Stimulated activated CD8-positive, alpha-beta memory T cell treated with anti-CD3 and anti-CD28 coated beads, Interleukin-12 subunit alpha, Interleukin-12 subunit beta, amount 100 ng/mL, for 1 hour (primary cell): ENCODE measurements at places on chromosomes 13 and 19.

- DNase-seq: no peak
Measured at GRCh38 chr13:110248449-110249143, 58.4 kb downstream of the COL4A1 start.

DNA sequence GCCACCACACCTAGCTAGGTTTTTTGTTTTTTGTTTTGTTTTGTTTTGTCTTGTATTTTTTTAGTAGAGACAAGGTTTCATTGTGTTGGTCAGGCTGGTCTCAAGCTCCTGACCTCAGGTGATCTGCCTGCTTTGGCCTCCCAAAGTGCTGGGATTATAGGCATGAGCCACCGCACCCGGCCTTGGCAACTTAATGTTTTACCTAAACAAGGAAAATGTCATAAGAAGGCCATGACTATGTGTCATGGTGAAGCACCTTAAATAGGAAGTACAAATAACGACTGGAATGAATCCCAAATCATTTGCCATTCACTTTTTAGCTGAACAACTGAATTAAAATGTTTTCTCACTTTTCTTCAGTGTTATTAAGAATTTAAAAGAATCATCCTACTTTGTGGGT is 465.2 kb downstream of the KCTD12 start:
- DNase-seq: no peak

- no peak for DNase-seq
Measured at GRCh38 chr19:52622261-52622660, 15.9 kb downstream of the ZNF83 start.

DNA sequence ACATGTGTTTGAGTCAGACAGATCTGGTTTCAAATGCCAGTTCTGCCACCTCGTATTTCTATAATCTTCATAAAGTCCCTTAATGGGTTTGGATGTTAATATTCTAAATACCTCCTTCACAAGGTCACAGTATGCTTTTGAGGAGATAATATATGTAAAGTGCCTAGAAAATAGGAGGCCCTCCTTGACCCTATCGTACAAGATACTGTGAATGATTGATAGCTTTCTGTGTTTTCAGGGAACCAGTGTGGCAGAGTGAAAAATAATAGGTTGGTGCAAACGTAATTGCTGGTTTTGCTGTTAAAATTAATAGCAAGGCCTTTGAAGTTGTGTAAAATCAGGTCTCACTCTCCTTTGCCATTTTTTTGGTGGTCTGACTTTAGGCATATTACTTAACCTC is 77.5 kb upstream of the SCEL start:
- no peak for DNase-seq

GRCh38 chr19:44886141-44886540 is 4.9 kb upstream of the TOMM40 start:
- no peak for DNase-seq

DNA sequence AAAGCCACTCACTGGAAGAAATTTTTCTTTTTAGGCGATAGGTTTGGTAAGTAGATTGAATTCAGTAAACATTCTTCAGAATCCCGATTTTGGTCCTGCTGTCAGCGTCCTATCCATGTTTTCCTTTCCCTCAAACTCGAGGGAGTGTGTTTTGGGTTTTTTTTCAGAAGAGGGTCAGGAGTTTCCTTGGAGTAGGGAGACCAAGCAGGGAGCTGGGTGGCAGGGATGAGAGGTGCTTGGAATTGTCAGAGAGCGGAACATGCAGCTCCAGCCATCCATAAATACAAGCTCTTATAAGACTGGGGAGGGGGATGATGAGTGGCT is 1.6 kb upstream of the PCDH8 start:
- no peak for DNase-seq

GRCh38 chr13:50224534-50224933 is 209.3 kb downstream of the KCNRG start:
- DNase-seq: no peak

DNA sequence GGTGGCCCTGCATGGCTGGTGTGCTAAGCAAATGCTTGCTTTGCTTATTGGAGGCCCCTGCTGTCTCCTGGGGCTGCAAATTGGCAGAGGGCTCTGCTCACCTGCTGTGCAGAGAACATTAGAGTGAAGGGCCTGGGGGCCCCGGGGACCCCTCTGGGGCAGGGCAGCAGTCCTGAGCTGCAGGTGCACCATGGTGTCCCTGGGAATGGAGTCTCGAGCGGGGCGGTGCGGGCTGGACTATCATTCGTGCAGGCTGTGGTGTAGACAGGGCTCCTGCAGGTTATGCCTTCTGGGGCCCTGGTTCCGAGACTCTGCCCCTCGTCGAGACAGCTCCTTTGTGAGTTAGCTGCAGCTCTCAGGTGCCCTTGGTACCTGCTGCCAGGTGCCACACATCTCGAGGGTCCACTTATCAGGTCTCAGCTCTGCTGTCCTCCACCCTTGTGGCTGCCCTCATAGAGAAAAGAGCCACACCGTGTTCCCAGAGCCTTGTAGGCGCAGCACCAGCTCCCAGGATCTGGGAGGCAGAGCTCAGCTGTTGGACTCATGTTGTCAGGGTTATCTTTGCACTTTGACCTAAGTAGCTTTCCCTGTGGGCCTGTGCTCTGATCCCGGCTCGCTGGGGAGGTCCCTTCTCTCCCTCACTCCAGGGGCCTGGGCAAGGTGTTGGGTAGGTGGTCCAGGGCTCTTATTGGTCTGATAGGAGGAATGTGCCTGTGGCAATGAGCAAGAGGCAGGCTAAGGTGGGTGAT is 58.0 kb upstream of the ZNF536 start:
- no peak for DNase-seq

- DNase-seq: no peak
Measured at GRCh38 chr19:30228113-30228834, 143.9 kb upstream of the ZNF536 start.

DNA sequence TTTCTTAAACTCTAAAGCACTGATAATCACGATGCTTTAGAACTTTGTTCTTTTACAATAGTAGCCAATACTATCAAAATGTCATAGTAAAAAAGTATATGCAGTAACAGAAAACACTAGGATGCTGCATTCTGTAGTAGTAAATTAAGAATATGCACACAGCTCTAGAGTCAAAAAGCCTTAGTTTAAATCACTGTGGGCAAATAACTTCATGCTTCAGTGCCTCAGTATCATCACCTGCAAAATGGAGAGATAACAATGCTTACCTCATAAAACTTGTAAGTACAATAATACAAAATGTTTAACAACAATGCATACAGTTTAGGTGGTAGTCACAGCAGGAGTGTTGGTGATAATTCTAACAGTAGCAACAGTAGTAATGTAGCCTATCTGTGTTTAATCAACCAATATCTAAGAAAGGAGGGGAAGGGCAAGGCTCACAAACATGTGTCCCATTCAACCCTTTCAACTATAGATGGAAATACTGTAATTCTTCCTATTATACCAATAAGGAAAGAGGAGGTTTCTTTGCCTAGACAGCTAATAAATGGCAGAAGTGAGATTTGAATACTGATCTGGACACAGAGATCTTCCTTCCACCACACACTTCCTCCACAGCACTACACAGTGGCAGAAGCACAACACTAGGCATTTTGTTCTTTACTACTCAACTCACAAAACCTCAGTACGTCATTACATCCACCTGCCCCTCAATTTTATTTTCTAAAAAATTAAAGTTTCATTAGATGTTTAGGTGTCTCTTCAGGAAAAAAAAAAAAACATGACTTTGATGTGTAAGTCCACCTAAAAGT is 4.6 kb downstream of the RBM26 start:
- no peak for DNase-seq

- no peak for DNase-seq
Measured at GRCh38 chr19:49333418-49333805, 1.8 kb upstream of the CD37 start.

DNA sequence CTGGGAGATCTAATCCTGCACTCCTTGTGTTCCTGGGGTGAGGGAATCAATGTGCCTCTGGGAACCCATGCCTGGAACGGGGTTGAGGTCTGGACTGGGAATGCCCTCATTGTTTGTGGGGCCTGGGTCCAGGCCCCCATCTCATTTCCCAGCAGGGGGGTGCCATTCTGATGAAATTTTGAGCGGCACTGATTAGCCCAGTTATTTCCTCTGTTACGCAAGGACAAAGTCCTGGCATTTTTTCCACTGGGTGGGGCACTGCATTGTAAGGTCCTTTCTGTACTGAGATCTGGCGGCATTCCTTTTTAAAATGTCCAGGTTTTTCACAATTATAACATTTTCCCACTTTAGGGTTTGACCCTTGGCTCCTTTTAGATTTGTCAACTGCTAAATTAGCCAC is 14.8 kb downstream of the FPR3 start:
- DNase-seq: no peak

DNA sequence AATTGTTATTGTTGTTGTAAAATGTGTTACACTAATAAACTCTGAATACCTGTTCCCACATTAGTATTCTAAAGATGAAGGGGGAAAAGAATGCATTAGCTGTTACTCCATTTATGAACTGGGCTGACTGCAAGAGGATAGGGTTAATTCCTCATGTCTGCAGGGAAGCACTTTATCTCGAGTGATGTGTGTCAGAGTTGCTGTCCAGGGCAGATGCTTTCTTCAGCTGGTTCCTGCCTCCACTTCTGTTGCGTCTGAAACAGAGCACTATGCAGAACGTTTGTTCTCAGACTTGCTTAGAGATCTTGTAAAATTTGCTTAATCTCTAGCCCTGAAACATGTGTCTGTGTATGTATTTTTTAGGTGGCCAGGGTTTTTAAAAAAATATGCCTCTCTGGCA is 318.8 kb downstream of the SPRY2 start:
- no peak for DNase-seq

GRCh38 chr19:35281303-35281702 is 1.0 kb upstream of the HAMP start:
- no peak for DNase-seq

GRCh38 chr13:20825477-20825875 is 51.7 kb upstream of the EEF1AKMT1 start:
- no peak for DNase-seq

DNA sequence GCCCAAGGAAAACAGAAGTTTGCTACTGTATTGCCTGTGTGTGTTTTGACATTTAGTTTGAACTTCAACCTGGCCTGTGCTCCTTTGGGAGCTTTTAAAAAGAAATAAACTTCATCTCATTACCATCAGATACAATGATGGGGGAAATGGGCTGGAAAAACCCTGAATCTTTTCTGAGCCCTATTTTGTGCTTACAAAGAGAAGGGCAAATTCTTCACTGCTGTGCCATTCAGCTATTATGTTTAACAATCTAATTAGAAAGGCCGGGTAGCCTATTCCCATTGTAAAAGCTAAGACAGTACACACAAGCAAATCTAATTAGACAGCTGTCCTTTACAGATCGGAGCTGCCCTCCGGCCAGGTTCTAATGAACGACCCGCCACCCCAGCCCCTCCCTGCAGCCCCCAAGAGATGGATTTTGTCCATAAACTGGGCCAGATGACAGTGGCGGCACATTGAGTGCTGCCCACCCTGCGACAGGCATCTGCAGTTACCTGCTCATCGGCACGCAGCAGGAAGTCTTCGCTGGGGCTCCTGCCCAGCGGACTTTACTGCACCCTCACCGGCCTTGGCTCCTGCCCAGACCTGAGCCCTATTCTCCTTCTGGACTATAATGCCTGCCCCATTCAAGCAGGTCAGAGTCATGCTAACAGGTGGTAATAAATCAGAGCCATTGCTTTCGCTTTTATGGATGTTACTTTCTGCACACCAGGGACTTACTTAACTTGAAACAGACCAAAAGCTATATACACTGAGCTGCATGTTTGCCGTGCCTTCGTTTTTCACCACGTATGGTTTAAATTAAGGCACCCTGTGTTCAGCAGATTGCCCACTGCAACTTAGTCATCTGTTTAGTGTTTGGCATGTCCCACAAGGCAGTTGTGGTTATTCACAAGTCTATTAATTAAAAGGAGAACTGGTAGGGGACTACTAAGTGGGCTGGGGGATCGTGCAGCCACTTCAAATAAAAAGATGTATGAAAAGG is 549.6 kb downstream of the FGF9 start:
- DNase-seq: no peak

DNA sequence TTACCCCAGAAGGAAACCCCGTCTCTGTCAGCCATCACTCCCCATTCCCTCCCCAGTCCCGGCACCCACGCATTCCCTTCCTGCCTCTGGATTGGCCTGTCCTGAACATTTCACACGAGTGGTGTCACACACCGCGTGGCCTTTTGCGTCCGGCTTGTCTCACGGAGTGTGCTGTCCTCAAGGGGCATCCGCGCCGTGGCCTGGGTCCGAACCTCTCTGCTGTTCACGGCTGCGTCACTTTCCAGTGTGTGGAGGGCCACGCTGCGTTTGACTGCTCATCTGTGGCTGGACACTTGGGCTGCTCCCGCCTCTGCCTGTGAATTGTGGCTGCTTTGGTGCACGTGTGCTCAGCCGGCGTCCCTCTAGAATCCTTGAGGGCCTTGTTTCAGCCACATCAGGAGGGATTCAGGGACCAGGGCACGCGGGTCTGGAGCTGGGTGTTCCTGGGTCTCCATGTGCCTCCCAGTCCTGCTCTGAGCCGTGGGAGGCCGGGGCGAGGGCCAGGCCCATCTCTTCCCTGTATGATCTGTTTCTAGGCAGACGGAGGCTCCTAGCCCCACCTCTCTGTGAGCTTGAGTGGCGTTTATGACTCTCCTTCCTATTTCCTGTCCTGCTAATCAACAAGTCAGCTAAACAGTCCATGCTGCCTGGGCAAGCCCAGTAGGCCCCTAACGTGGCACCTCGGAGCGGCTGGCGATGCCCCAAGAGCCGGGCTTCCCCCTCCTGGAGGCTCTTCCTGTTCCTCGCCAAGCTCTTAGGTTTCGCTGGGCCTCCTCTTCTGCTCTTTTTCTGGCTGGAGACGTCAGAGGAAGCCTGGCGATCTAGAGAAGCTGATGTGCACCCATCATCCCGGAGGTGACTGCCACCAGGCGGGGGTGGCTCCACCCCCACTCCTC is 8.1 kb downstream of the STK11 start:
- DNase-seq: no peak

DNA sequence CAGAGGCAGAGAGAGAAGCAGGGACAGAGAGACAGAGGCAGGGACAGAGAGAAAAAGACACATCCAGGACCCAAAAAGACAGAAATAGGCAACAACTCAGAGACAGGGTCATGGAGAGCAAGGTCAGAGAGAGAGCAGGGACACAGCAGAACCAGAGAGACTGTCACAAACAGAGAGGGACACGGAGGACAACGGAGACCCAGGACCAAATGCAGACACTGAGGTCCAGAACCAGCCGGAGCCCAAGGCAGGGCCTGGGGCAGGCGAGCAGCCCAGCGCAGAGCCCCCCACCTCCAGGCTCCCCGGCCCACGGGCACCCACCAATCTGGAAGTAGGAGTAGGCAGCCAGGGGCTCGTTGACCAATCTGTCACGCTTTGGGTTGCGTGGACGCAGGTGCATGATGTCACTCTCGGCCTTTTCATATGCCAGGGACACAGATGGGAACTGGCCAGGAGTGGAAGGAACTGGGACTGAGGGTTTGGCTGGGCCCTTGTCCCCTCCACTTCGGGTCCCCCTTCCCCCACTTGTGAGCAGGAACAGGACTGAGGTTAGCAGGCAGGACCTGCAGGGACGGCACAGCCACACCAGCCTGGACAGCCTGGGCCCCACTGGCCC is 8.1 kb downstream of the TMEM147 start:
- no peak for DNase-seq

DNA sequence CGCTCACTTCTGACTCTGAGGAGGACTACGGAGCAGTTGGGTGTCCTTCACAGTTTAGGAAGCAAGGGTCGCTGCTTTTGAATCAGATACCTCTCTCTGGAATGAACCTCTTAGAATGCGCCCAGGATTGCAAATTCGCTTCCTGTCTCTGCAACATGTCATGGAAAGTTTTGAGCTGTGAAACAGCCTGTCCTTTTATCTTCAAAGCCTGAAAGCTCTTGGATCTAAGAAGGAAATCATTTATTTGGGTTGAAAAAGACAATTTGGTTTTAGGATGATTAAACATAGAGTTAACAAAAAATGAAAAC is 134.1 kb downstream of the KATNAL1 start:
- DNase-seq: no peak

- no peak for DNase-seq
Measured at GRCh38 chr19:16334411-16334810, 9.8 kb downstream of the KLF2 start.
